Activated CD4-positive, alpha-beta T cell treated with anti-CD3 and anti-CD28 coated beads for 1 hour (primary cell): ENCODE measurements at places on chromosomes 13 and 19.
A peak's percentile ranks its signal among the peaks of the same experiment; 100 is the strongest.

- DNase-seq = no peak
Measured at GRCh38 chr13:97425590-97425989, 8.4 kb upstream of the RAP2A start.

DNA sequence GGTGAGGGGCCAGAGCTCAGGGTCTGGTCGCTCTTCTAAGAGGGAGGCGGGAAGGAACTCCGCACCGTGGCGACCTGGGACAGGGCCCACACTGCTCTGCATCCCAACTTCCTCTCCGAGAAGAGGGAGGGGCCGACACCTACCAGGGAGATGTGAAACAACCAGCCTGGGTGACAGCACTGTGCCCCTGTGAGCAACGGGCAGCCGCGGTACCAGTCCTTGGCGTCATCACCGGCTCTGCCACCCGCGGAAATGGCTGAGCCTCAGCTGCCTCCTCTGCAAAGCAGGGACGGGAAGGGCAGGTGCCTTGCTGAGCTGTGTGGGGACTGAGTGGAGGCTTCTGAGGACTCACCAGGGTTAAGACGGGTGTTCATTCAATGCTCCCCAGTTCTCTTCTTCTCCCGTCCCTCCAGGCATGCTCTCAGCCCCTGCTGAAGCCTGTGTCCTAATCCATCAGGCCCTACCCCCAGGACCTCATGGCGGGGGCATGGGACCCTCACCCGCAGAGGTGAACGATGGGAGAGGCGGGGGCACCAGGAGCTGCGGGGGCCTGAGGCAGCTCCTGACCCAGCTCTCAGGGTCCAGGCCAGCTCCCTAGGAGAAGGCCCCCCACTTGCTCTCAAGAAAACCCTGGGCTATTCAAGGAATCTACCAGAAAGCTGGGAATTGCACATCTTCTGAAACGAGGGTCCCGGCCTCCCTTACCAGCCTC lies 9.3 kb downstream of the ZNF787 start:
- no peak for DNase-seq

GRCh38 chr19:45900738-45901431 lies 1.5 kb downstream of the MYPOP start:
- no peak for DNase-seq

- no peak for DNase-seq
Measured at GRCh38 chr19:35812220-35813042, at the start of gene PRODH2. Gene PRODH2, minus strand, starts transcription at chr19:35812845. Its CDS starts 40 bp downstream, at chr19:35812805.

- no peak for DNase-seq
Measured at GRCh38 chr19:35026418-35026817, 3.9 kb upstream of the SCN1B start.

- DNase-seq = peak; percentile 43
Measured at GRCh38 chr19:14059093-14059480, 2.8 kb downstream of the PALM3 start.

- DNase-seq = no peak
Measured at GRCh38 chr19:4742723-4743646, 19.3 kb upstream of the DPP9 start.

DNA sequence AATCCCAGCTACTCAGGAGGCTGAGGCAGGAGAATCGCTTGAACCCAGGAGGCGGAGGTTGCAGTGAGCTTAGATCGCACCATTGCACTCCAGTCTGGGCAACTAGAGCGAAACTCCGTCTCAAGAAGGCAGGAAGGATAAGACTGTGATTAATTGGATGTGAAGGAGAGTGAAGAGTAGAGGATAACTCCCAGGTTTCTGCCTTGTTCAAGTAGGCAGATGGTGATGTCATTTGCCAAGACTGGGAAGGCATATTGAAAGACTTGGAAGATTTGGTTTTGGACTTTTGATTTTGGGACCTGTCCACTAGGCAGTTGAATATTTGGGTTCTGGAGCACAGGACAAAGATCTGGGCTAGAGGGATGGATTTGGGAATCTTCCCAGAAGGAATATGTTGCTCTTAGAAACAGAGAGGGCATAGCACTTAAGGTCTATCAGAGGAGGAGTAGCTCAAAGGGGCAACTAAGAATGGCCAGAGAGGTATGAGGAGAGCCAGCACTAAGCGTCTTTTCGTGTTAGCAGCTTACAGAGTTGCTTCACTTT lies 20.0 kb downstream of the GARRE1 start:
- no peak for DNase-seq

DNA sequence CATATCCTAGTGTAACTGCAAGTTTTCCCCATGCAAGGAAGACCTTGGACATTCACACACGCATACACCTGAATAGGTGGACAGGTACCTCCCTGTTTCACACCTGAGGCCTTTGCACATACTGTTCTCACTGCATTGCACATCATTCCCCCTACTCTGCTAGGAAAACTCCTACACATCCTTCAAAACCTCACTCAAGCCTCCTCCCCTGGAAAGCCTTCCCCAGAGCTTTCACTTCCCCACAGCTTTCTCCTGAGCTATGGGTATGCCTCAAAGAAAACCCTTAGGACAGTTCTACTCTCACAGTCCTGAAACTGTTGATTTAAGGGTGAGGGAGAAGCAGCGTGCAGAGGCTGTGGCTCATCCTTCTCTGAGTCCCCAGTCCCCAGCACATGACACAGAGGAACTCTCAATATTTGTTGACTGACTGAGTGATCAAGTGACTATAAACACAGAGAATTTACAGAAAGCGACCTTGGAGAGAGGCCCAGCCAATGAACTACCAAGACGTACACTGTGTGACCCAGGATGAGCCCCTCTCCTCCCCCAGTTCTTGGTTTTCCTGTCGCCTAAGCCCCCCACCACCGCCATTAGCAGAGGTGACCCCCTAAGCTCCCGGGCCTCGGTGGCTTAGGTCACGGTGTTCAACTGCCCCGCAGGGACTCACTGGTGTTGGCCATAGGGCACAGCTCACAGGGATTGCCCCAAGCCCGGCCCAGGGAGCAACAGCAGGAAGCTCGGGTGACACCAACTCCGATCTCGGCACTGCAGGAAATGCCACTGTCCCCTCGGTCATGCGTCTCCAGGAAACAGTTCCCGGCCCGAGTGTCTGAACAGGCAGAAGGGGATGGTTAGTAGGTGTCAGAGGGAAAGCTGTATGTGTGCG lies 40.6 kb downstream of the FBN3 start:
- no peak for DNase-seq

GRCh38 chr19:49249933-49250332 lies 75.1 kb downstream of the SLC6A16 start:
- DNase-seq = no peak

DNA sequence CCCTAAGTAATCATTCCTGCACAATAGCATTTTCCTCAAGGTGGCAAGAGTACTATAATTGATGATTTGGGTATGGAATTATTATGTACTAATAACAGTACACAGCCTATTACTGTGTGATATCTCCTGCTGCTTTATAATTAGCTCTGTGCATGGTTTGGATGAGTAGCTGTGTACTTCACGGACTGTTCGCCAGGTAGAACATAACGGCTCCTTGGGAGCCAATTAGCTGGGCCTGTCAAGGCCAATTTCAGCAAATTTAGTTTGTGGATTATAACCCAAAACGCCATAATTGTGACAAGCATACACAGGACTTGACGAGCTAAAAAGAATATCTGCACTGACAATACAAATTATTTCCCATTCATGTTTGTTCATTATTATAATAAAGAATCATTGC lies 1584.2 kb downstream of the SLITRK1 start:
- DNase-seq = no peak

GRCh38 chr13:78632996-78633395 lies 26.0 kb downstream of the OBI1 start:
- DNase-seq = no peak

DNA sequence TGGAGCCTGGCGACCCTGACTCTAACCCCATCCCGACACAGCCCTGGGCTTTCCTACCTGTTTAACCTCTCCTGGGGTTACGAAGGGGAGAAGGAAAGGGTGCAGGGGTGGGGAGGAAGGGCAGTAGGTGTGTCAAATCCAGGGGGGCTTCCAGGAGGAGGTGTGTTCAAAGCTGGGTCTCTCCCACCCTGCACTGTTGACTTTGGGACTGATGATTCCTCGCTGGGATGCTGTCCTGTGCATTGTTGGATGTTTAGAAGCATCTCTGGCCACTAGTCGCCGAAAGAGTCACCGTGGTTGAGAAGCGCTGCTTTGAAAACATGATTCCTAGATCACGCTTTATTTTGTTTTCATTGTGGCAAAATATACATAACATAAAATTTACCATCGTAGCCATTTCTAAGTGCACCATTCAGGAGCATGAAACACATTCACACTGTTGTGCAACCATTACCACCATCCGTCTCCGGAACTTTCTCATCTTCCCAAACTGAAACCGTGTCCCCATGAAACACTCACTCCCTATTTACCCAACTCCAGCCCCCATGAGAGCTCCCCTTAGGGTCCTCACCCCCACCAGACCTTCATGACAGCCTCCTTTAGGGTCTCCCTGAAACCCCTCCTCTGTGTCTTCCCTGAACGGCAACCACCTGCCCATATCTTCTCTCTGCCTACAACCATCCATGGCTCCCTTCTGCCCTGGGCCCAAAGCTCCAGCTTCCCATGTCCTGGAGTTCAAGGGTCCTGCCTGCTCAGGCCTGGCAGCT lies 4.4 kb upstream of the FCER2 start:
- DNase-seq = no peak

- DNase-seq = no peak
Measured at GRCh38 chr19:38455031-38455430, 21.5 kb downstream of the RYR1 start.

- no peak for DNase-seq
Measured at GRCh38 chr13:27510082-27510481, 59.7 kb upstream of the MTIF3 start.

GRCh38 chr19:40245506-40246128 lies 19.1 kb upstream of the CCNP start:
- no peak for DNase-seq

- DNase-seq = no peak
Measured at GRCh38 chr13:95433537-95433936, 119.0 kb upstream of the CLDN10 start.

- DNase-seq = no peak
Measured at GRCh38 chr13:83867708-83868107, 14.6 kb downstream of the SLITRK1 start.

GRCh38 chr19:2806736-2807378 lies 12.8 kb upstream of the ZNF554 start:
- DNase-seq = no peak

DNA sequence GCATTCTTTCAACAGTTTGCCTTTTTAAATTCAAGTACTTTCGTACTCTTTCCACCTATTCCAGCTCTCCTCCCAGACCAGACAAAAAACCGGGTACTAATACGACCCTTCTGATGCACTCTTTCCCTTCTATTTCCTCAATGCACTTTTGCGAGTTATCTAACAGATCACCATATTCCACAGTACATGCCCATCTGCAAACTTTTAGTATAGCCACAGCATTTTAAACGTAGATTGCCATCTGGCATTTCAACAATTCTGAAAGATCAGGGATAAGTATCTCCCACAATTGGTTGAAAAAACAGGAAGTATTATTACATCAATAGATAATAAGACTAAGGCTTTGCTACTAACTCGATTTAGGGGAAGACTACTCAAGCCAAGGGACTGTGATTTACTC lies 31.5 kb downstream of the RBM26 start:
- DNase-seq = no peak

- DNase-seq = no peak
Measured at GRCh38 chr19:28185646-28186045, 1027.3 kb downstream of the UQCRFS1 start.

DNA sequence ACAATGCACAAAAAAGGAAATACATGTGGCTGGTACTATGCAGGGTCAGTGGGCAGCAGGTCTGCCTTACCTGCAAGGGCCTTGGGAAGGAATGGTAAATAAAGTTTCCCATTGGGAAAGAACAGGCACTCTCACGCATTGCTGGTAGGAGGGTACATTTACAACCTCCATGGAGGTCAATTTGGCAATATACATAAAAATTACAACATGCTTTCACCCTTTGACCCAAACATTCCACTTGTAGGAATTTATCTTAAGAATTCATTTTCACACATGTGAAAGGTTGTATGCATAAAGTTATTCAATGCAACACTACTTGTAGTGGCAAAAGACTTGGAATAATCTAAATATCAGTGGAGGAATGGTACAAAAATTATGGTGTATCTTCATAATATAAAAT lies 216.4 kb downstream of the DLEU7 start:
- no peak for DNase-seq

GRCh38 chr19:55465460-55466240 lies 1.1 kb upstream of the C19orf85 start:
- DNase-seq = no peak

GRCh38 chr13:21925720-21926119 lies 254.8 kb downstream of the FGF9 start:
- DNase-seq = no peak

GRCh38 chr13:33520468-33520839 lies 234.9 kb upstream of the STARD13 start:
- no peak for DNase-seq

DNA sequence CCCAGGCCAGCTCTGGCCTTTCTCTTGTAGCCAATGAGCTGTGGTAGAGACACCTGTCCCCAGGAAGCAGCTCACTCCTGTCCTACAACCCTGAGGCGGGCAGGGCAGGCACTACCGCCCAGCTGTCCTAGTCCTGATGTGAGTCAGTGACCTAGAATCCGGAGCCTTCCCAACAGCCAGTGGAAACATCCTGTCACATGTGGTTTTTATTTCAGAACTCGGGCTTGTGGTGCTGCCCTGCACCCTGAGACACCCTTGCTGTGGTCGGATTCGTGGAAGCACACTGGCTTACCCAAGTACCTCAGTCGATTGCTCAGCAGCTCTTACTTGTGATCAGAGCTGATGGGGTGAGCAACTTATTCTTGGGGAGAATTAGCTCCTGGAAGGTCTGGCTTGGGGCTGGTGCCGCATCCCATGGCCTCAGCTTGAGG lies 83.6 kb upstream of the ARHGEF7 start:
- DNase-seq = no peak

- DNase-seq = no peak
Measured at GRCh38 chr13:40137400-40137799, 481.9 kb downstream of the COG6 start.

- DNase-seq = no peak
Measured at GRCh38 chr13:95039415-95039814, 261.8 kb downstream of the ABCC4 start.

DNA sequence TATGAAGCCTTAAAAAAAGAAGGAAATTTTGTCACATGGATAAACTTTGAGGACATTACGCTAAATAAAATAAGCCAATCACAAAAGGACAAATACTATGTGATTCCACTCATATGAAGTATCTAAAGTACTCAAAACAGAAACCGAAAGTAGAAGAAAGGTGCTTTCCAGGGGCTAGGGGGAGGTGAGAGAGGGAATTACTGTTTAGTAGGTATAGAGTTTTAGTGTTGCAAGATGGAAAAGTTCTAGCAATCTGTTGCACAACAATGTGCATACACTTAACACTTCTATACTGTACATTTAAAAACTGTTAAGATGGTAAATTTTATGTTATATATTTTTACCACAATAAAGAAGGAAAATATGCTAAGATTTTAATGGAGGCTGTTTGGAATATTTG lies 83.0 kb downstream of the POLR1D start:
- no peak for DNase-seq

GRCh38 chr13:67549331-67549730 lies 319.2 kb upstream of the PCDH9 start:
- no peak for DNase-seq

- DNase-seq = no peak
Measured at GRCh38 chr13:74920361-74920760, 561.6 kb downstream of the TBC1D4 start.

GRCh38 chr13:103598671-103599070 lies 532.5 kb upstream of the SLC10A2 start:
- no peak for DNase-seq
